ENCODE measurements at places on chromosomes 11 and 22.

GRCh38 chr11:92811341-92811740, 158.1 kb upstream of the MTNR1B start:
- no peak for DNase-seq

GRCh38 chr11:10317776-10318526, 13.1 kb downstream of the ADM start:
- no peak for DNase-seq

DNA sequence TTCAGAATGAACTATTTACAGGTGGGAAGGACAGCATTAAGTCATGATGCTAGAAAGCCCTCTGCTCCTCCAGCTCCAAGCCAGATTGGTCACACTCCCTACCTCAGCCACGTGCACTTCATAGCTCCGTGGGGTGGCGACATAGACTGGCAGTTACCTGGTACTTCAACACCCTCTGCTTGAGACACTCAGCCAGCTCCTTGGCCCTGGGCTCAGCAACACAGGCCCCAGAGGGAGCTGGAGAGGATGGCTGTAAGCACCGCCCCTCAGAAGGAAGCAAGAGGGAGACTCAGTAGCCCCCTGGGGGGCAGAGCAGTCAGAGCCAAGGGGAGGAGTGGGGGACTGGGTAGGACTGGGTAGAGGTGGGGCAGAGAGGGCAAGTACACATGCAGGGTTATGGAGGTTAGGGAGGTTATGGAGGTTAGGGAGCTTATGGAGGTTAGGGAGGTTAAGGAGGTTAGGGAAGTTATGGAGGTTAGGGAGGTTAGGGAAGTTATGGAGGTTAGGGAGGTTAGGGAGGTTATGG, 102.1 kb upstream of the BID start:
- no peak for DNase-seq

DNA sequence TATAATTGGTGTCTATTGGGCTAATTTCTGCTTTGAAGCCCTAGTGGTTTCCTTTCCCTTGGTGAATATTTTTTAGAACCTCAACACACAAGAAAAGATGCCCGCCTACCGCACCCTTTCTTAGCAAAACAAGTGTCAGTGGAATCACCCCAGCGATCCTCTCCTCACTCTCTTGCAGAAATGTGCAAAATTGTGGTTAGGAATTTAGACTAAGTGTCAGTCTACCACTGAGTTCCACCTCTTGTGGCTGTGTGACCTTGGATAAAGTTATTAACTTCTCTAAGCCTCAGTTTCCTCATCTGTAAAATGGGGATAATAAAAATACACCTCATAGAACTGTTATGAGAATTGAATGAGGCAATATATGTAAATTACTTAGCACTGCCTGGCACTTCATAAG, 5.3 kb upstream of the JAML start:
- DNase-seq = no peak

DNA sequence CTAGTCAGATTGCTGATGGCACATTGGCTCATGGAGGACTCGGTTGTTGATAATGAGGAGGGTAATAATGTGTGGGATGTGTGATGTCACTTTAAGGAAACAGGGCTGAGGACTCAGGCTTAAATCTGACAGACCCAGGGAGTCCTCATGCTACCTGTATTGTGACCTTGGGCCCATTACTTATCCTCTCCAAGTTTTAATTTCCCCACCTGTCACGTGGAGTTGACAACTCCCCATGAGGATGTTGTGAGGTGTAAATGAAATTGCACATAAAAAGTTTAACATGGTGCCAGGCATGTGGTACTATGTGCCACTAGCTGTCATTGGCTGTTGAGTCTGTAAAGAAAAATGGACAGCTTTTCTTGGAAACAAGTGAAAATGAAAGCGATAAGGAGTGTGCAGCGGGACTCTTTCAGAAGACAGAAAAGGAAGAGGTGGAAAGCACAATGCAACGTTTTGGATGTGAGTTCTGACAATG, 15.3 kb downstream of the IL10RA start:
- no peak for DNase-seq

- no peak for DNase-seq
Observed at GRCh38 chr11:13861411-13861810, 101.1 kb upstream of the SPON1 start.

GRCh38 chr22:31977141-31977841, 33.0 kb downstream of the YWHAH start:
- DNase-seq = peak; percentile 34

DNA sequence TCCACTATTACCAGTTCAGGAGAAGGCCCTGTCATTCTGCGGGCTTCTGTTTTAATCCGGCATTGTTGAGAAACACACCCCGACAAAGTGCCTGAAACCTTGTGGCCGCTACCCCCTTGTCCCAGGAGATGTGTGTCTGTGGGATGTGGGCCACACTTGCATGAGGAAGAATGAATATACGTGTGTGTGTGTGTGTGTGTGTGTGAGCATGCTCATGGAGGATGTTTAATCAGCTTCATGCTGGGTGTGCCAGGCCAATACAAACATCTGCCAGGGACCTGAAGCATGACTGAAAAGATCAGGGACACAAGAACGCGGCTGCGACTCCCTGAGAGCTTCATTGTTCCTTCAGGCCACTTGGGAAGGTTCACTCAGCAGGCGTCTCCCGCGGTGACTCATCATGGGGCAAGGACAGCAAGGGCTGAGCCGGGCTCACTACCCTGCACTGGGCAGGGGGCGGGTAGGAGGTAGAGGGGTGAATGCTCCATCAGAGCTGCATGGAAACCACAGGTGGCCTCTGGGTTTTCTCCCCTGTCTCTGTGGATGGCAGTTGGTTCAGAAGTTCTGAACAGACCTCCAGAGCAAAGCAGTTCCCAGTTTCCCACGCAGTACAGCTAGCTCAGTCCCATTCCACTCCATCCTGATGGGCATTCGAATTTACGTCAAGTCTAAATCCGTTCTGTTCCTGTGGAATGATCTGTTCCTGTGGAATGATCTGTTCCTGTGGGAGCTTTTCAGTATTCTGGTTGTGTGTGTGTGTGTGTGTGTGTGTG, 7.0 kb upstream of the MALAT1 start:
- DNase-seq = peak; percentile 92

DNA sequence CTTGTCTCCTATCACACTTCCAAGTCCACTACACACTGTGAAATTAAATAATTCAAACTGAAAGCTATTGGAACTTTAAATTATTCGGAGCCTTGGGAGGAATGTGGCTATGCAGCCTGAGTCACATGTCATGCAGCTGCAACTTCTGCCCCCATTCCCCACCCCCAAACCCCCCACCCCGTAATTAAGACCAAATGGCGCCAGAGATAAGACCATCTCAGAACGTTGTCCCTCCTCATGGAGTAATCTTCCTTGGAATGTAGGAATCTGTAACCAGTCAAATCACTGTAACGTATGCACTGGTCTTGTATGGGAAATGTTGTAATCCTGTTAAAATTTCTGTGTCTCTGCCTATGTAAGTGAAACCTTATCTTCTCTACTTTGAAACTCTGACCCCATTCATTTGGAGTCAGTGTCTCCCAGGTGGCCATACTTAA, 37.0 kb downstream of the GAB2 start:
- DNase-seq = peak; percentile 29

DNA sequence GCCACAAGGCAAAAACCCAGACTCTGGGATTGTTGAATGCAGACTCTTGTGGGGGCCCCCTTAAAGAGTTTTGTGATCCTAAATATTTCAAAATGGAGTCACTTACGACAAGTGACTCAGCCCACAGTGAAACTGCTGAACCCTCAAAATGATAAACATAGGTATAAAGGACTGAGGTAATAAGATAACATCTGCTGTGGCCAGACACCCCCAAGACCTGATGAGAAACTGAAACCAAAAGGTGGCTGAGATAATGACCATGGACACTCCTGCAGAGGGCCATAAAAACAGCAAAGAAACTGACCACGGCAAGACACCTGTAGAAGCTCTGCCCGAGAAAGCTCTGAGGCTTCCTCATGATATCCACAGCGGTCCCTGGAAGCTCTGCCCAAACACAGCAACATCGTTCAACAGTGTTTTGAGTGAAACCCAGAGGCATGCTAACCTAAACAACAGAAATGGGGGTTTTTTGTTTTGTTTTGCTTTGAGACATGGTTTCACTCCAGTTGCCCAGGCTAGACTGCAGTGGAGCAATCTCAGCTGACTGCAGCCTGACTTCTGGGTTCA, 1.6 kb upstream of the PLAAT4 start:
- DNase-seq = no peak

Data from HS-27A (cell line).